ENCODE measurements at places on chromosomes 16 and 17.

- DNase-seq: no peak
- H3K4me3 ChIP-seq: no peak overlapping the region
- no peaks in the 10 kb centered on the region for H3K27me3 ChIP-seq
- peaks cover 5% of the 10 kb centered on the region for H3K36me3 ChIP-seq
These were observed 65.1 kb upstream of the ALOX12 start for GRCh38 chr17:6930749-6931148.

DNA sequence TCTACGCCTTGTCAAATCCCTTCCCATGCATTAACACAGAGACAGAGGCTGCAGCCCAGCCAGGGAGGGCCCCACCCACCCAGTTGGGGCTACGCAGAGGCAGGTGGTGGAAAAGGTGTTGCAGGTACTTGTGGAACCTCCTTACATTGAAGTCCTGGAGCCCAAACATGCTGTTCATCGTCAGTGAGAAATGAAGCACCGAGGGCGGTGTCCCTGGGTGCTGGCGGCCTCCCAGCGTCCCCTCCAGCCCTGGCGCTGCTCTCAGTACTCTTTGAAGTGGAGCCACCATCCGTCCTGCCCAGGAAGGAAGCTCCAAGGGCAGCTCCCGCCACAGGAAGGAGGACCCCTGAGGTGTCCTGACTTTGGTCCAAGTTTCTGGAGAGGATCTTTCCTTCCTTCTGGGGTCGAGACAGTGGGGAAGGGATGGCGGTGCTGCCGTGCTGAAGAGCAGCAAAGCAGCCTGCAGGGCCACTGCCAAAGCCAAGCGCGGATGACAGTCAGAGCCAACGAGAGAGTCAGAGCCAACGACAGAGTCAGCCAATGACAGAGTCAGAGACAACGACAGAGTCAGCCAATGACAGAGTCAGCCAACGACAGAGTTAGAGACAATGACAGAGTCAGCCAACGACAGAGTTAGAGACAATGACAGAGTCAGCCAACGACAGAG lies 23.4 kb downstream of the LMF1 start:
- no peaks in the 10 kb centered on the region for H3K27me3 ChIP-seq
- DNase-seq: no peak
- no peaks in the 10 kb centered on the region for H3K4me1 ChIP-seq

DNA sequence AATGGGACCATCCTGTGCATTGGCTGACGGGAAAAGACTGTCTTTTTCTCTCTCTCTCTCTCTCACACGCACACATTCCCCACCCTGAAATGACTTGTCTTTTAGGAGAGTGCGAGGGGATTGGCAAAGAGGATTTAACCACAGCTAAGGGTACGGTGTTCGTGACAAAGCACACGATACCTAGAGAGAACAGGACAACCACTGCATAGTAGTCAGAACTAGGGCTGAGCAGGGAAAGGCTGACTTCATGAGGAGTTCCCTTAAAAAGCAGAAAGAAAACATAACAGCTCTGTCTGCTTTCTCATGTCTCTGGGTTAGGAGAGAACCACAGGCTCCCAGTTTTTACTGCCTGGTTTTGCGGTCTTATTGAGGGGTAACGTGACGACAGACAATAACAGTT lies 742.8 kb upstream of the SOX9 start:
- no peak overlapping the region for H3K27ac ChIP-seq
- no peaks in the 10 kb centered on the region for H3K4me1 ChIP-seq
- no peaks in the 10 kb centered on the region for H3K36me3 ChIP-seq
- H3K27me3 ChIP-seq: no peaks in the 10 kb centered on the region
- no peak overlapping the region for H3K4me3 ChIP-seq
- DNase-seq: no peak

- DNase-seq: peak; percentile 54
- peaks cover 55% of the 10 kb centered on the region for H3K36me3 ChIP-seq
- peaks cover 67% of the 10 kb centered on the region for H3K4me1 ChIP-seq
- peak overlapping the region; percentile 91 for H3K4me3 ChIP-seq
- peak overlapping the region; percentile 38 for H3K27ac ChIP-seq
These were observed 3.2 kb downstream of the TMC6 start for GRCh38 chr17:78125138-78125913.

DNA sequence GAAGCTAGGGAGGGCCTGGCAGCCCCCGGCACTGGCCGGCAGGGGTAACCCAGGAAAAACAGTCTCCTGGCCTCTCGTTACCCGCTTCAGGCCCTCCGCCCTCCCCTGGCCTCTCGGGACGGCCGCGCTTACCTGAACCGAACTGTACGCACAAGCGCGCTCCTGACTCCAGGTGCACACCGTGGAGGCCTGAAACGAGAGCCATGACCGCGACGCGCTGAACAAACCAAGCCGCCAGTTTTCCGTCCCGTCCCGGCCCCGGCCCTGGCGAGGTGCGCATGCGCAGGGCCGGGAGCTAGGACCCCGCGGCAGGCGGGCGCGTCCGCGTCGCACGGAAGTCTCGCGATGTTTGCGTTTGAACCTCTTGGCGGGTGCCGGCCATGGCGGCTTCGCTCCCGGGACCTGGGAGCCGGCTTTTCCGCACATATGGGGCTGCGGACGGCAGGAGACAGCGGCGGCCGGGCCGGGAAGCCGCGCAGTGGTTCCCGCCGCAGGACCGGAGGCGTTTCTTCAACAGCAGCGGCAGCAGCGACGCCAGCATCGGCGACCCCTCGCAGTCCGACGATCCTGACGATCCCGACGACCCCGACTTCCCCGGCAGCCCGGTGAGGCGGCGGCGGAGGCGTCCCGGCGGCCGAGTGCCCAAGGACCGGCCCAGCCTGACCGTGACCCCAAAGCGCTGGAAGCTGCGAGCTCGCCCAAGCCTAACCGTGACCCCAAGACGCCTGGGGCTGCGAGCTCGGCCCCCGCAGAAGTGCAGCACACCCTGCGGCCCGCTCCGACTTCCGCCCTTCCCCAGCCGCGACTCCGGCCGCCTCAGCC lies at the start of gene HASPIN:
TSS of gene HASPIN (plus strand) at position 348 of the 822 bp plus-strand sequence. CDS start at position 381, 33 bp downstream.
- peaks cover 54% of the 10 kb centered on the region for H3K4me1 ChIP-seq
- H3K36me3 ChIP-seq: peaks cover 53% of the 10 kb centered on the region
- no peaks in the 10 kb centered on the region for H3K27me3 ChIP-seq
- peak within 1 kb of the TSS; percentile 97 for H3K4me3 ChIP-seq
- peak; percentile 95 for DNase-seq

Measured in activated CD4-positive, alpha-beta memory T cell treated with anti-CD3 and anti-CD28 coated beads for 36 hours (primary cell).